Ascending aorta (tissue), 2 donors: ENCODE measurements at places on chromosomes 5 and 9. TPM values are rescaled to one million over a fixed set of nuclear protein-coding genes. Genes with fewer than 3 reads are reported as not detected.

PCDHGA9 gene
- total RNA-seq = 3.2 TPM

CTXN3 gene
- not detected for total RNA-seq

MZB1 gene
- 8.0 TPM for total RNA-seq

DNA sequence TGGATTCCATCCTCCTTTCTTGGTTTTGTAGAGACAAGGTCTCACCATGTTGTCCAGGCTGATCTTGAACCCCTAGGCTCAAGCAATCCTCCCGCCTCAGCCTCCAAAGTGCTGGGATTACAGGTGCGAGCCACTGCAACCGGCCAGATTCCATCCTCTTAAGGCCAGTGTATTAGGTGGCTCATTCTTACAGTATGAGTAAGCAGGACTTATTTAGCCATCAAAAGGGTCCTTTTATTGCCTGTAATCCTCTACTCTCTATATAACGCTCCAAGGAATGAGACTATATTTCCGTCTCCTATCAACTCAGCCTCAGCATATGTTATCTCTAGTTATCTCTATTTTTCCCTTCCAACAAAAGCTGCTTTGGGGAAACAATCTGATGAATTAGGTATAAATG, 3.0 kb upstream of the ERBIN start:
- DNase-seq = no peak

DNA sequence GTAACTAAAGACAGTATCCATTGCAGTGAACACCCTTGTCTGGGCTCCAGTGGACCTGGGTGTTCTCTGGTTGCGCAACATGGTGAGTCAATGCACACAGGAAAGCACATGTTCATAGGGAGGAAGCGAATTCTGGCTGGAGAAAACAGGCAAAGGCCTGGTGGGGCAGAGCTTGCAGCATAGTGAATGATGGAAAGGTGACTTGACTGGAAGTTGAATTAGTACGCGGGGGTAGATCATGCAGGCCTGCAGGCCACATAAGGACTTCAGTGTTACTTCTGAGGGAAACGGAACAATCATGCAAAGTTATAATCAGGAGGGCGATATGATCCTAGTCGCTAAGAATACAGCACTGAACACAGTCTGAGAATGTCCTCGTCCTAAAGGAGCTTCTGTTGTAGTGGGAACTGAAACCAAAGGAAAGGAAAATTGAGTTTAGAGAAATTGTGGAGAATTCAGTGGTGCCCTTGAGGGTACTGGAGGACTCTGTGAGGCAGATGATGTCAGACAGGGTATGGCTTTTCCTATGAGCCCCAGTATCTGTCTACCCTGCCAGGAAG, 71.9 kb upstream of the RANBP3L start:
- DNase-seq = peak; percentile 87

GRCh38 chr9:121772600-121773285, 121.3 kb downstream of the DAB2IP start:
- peak; percentile 87 for DNase-seq

DNA sequence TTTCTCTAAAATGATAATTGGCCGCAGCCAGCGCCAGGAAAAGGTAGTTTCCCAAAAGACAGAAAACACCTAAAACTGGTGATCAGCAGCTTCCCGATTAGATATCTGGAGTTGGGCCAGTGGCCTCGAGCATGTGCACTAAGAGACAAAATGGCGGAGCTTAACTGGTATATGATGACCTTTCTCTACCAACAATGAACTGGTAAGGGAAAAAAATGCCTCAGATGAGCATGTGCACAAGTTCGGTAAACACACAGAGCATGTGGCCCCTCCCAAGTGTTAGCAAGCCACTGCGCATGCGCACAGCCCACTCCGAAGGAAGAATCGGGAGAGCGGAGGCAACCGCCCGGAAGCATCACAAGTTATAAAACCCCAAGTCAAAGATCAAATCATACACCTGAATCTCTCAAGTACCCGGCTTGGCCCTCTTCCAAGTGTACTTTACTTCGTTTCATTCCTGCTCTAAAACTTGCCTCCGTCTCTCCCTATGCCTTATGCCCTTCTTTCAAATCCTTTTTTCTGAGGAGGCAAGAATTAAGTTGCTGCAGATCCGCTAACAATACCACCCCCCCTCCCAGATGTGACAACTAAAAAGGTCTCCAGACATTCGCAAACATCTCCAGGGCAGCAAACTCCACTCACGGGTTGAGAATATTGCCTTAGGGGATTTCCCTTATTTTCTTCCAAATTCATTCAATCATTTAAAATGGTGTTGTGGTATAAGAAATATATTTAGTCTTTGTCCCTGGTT, 15.0 kb upstream of the PTBP3 start:
- DNase-seq = peak; percentile 82

- DNase-seq = no peak
Observed at GRCh38 chr9:76607730-76608436, 148.9 kb downstream of the GCNT1 start.

GRCh38 chr5:167155387-167156005, 1135.9 kb upstream of the WWC1 start:
- DNase-seq = no peak

DNA sequence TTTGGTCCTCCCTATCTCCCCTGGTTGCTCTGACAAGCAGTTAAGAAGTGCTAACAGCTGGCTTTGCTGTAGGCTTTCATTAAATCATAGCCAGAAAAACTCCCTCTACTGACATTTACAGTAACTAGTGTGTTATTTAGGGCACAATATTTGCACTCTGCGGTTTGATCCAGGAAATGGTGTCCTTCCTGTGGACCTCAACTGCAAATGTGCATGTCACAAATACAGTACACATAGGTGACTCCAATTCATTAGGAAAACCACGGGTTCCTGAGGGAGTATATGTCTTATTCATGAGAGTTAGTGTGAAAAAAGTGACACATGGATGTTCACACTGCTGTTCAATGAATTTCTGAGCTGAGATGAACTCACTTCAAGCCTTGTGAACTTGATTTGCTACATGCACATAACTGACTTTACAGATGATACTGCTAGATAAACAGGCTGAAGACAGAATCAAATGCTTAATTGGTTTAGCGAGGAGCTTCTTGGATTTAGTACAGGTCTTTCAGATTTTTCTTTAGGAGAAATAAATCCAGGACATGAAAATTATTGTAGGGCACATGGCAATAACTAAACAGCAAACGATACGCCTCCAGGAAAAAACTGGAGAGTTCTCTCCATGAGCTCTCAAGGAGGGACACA, 281.5 kb downstream of the EFNA5 start:
- no peak for DNase-seq
